ENCODE measurements at places on chromosomes 3 and 15. TPM values are rescaled to one million over a fixed set of nuclear protein-coding genes. Genes with fewer than 3 reads are reported as not detected.

DNA sequence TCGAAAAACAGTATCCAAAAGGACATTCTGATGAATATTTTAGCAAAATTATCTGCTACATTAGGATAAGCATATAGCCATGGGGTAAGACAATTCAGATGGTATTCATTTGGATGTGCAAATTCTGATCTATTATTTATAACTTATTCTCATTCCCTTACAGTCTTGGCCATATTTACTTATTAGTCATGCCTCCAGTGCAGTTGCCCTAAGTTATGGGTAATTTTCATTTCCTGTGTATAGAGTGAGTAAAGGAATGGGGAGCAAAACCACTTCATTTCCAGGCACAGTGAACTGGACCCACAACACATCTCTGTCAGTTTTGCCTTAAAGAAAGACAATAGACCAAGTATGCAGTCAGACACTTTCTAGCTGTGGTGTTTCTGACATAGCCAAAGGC is 134.3 kb downstream of the POLQ start:
- no peak for ATAC-seq

- ATAC-seq, result no peak
These were observed 42.6 kb downstream of the HCN4 start for GRCh38 chr15:73326157-73326556.

GRCh38 chr15:61857169-61857829 is 202.9 kb downstream of the VPS13C start:
- ATAC-seq, result no peak

DNA sequence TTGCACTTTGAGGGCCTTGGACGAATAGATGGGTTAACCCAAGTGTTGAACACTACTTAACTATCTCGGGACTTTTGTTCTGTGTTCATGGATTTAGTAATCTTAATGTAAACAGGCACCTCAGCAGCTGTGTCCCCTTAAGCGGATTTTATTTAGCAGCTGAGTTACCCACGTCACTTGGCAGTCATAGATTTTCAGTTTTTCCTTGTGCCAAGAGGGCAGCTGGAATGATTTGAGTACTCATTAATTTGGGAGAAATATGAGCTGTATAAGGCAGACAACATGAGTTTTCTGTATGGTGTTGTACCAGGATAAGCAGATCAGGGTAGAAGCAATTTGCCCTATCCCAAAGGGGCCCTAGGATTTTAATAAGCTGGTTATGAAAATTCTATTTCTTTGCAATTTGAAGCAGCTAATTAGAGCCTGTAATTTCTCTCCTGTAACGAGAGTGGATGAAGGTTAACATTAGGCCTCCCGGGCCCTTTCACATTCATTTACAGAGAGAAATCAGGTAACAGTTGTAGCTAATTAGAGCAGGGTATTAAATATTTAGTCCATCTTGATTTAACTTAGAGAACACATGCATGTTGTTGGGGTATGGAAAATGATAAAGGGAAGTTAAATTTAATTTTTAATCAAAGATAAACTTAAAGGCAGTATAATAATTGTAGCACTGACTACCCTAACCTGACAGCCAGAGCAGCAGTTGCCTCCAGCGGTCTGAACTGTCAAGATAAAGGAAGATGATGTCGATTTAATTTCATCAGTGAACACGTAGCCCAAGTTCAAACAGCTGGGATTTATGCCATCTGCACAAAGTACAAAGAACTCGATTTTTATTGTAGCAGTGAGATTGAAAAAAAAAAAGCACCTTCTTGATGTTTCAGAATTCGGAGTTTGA is 194.5 kb downstream of the LRTM1 start:
- ATAC-seq, result peak; percentile 52

DNA sequence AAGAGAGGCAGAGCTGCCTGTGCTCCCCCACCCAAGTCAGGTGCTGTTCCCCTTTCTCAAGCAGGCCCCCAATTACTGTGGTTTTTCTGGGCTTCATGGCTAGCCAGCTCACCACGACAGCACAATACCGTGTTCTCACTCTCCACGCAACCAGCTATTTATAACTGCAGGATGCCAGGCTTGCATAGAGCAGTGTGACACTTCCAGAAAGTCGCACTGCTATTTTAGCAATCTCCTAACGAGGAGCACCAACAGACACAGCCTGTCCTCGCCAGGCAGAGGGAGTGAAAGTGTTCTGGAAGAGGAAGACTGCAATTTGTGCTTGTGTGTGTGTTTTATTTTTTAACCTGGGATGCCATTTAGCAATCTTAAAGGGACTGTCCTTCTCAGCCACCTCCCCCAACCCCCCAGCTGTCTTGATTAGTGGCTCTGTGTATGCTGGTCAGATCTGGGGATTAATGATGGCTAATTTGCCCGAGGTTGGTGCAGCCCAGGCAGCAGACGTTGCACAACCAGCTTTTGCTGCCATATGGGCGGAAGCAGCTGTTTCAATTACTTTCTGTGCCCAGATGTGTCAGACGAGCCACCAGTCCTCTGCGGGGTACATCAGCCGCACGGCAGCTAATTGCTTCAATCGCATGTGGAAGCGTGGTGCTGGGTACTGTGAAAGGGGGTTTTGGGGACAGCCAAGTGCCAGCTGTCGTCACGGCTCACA is 268.0 kb upstream of the ARRDC4 start:
- no peak for ATAC-seq

DNA sequence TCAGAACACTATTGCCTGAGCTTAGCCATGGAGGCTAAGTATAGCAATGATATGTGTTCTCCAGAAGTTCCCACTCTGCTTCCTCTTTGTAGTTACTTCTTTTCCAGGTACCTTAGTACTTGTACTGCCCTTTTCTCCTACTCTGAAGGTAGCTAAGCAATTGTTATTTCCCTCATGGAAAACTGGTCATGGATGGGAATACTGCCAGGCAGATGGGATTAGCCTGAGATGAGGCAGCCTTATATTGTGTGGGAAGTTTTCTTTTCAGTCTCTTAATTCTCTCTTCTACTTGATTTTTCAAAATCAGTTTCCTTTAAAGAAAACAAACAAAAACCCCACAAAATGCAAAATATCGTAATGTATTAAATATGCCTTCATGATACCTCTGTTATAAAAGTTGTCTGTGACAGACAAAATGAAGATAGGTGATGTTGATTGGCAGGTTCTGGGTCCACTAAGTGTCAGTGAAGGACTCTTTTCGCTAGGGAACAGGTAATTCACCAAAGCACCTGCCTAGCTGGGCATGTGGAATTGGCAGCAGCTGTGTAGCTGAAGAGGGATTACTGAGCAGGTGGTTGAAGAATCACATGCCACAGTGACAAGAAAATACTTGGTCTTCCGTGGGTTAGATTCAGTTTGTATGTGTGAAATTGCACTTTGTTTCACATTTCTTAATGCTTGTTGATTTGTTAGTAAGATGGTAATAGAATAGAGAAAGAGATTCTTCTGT is 4.1 kb downstream of the ZNF609 start:
- ATAC-seq, result no peak

- peak; percentile 91 for ATAC-seq
These were observed 119.6 kb downstream of the ASB7 start for GRCh38 chr15:100721758-100722550.

DNA sequence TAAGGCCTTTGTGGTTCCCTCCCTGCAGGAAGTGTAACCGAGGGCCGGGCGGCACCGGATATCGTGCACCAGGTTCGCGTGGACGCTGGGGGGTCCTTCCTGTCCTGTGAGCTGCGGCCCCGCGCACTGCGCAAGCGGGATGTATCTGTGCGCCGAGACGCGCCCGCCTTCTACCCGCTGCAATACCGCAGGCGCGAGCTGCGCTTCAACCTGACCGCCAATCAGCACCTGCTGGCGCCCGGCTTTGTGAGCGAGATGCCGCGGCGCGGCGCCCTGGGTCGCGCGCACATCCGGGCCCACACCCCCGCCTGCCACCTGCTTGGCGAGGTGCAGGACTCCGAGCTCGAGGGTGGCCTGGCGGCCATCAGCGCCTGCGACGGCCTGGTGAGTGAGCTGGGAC is 35.9 kb downstream of the SAXO2 start:
- ATAC-seq, result no peak

- no peak for ATAC-seq
These were observed 5.7 kb upstream of the CD276 start for GRCh38 chr15:73678498-73678897.

- ATAC-seq, result no peak
These were observed 18.4 kb downstream of the RBP1 start for GRCh38 chr3:139521144-139521543.

- no peak for ATAC-seq
These were observed 124.7 kb upstream of the NANOGP8 start for GRCh38 chr15:35209838-35210237.

DNA sequence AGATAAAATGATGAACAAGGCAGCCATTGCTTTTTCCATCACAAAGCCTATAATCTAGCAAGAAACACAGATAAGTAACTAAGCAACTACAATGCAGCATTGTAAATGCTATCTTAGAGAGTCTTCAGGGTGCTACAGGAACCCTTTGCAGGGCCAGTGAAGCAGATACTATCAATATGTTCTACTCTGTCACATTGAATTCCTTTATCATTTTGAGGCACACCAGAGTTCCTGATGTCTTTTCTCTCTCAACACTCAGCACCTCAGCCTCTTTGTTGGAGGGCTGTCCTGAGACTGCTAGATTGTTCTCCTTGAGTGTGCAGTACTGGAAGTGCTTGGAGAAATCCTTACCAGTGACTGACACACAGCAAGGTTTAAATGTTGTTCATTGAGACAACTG is 107.4 kb upstream of the MRPL3 start:
- ATAC-seq, result no peak

DNA sequence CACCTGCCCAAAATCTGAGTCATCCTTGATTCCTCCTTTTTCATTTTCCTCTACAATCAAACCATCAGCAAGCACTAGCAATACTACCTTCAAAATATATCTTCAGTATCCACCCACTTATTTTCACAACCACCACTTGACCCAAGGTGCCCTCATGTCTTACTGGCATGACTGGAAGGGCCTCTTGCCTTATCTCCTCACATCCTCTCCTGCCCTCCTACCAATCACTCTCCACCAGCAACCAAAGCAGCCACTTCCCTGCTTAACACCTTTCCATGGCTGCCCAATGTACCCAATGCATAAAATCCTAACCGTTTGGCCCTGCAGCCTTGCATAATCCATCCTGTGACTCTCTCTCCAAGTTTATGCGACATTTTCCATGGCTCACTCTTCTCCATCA is 76.0 kb downstream of the MTHFS start:
- no peak for ATAC-seq

DNA sequence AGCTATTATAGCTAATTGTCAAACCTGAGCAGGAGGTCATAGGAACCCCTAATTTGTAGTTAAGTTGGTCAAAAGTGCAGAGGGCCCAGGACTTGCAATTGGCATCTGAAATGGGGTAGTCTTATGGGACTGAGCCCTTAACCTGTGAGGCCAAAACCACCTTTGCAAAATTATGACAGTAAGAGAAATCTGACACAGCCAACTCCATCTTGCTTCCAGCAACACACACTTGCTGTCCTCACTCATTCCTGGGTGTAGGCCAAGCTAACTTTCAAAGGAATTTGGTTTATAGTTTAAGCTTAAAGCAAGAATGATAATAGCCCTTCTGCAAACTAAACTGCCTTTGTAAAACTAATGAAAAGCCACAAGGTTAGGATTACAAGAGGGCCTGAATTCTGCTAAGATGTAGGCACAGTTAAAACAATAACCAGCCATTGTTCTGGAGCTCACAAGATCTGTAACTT is 57.6 kb upstream of the FRMD4B start:
- ATAC-seq, result no peak

DNA sequence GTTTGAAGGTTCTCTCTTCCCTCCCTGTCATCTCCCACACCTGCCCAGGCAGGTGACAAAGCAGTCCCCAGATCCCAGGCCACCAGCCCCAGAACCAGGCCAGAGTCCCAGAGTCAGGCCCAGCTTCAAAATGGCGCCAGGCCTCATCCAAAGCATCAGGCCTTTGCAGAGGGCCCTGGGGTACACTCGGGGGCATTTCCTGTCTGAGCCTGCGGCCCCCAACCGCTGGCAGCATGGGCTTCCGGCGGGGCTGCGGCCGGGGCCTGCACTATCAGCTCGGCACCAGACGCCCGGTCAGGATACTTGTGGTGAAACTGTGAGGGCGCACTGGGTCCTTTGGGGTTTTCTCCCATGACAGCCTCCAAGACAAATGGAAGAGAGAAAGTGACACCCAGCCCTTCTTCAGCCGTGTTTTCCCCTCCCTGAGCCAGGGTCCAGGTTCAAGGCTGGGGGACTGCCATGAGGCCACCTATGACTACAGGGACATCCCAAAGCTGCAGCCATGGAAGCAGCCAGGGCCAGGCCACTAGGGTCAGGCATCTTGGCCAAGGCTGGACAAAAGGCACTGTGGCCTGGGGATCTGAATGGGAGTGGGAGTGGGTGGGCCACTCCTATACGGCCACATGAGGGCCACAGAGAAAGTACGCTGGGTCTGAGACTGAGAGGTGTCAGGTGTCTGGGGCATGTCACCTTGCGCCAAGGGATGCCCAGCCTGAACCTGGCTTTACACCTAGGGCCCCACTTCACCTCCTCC is 33.9 kb downstream of the RPN1 start:
- ATAC-seq, result no peak

- no peak for ATAC-seq
These were observed 16.3 kb downstream of the ZIC1 start for GRCh38 chr3:147425388-147425850.

GRCh38 chr3:125957674-125958510 is 11.1 kb upstream of the ROPN1B start:
- peak; percentile 54 for ATAC-seq

The LRRC34 gene
- 7.0 TPM for total RNA-seq

The EIF1B gene
- 56.1 TPM for total RNA-seq

The FANCD2OS gene
- total RNA-seq, result not detected

The COMMD4 gene
- total RNA-seq, result 72.3 TPM

The TPRG1 gene
- total RNA-seq, result 2.3 TPM

The COPS2 gene
- total RNA-seq, result 124 TPM

Data from motor neuron (in vitro differentiated cells).